ENCODE measurements at places on chromosomes 4 and X.
A peak's percentile ranks its signal among the peaks of the same experiment; 100 is the strongest.

DNA sequence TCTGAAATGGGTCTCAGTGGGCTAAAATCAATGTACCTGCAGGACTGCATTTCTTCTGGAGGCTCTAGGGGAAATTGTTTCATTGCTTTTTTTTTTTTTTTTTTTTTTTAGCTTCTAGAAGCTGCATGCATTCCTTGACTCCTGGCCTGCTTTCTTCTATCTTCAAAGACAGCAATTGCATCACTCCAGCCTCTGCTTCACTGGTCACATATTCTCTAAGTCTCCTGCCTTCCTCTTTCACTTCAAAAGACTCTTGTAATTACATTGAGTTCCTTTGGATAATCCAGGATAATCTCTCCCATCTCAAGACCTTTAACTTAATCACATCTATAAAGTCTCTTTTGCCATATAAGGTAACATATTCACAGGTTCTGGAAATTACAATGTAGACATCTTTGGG is 11.3 kb upstream of the PCYT1B start:
- no peak for DNase-seq

- no peak for DNase-seq
These were observed 231.0 kb downstream of the SPOCK3 start for GRCh38 chr4:167003326-167003725.

GRCh38 chrX:128862557-128862956 is 660.7 kb downstream of the SMARCA1 start:
- peak; percentile 76 for DNase-seq

DNA sequence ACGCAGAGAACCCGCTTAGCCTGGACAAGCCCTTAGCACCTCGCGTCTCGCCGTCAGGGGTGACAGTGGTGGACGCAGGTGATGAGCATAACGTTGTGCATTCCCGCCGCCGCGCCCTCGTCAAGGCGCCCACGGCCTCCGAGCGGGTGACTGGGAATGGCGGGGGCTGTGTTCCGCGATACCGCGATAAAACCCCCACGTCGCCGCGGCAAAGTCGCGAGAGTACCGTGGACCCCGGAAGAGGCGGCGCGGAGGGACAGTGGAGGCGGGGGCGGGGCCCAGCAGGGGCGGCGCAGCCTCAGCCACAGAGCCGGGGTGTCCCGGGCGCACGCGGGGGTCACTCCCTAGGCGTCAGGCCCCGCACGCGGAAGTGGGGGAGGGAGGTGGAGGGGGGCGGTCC is 53.8 kb downstream of the ZFYVE28 start:
- DNase-seq = no peak

DNA sequence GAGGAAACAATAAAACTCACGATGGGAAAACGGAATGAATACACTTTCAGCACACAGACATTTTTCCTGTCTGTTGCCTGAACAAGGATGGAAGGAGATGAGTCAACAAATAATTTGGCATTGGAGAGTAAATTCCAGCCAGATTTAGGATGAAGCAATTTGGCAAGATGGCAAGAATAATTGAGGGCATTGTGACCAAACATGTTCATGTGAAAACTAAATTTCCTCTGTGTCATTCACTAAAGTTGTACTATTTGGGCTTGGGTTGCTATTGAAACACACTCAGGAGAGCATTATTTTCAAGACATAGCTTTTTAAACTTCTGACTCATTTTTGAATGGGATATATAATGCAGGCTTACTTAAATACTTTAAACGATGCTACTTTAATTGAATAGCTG is 1614.4 kb downstream of the PCDH19 start:
- DNase-seq = no peak

- DNase-seq = no peak
These were observed 43.8 kb downstream of the TNIP2 start for GRCh38 chr4:2712261-2712842.

- DNase-seq = no peak
These were observed 38.3 kb downstream of the SUPT20HL1 start for GRCh38 chrX:24398766-24399165.

- no peak for DNase-seq
These were observed 13.5 kb downstream of the RXFP1 start for GRCh38 chr4:158535130-158535614.

GRCh38 chr4:5707778-5708448 is 446 bp downstream of the EVC2 start:
- no peak for DNase-seq

Data from LNCaP clone FGC (cell line).